ENCODE measurements at places on chromosomes 6 and 20. TPM values are rescaled to one million over a fixed set of nuclear protein-coding genes. Genes with fewer than 3 reads are reported as not detected.

- H3K27me3 ChIP-seq, result no peaks in the 10 kb centered on the region
- DNase-seq, result no peak
- H3K27ac ChIP-seq, result no peak overlapping the region
- no peaks in the 10 kb centered on the region for H3K36me3 ChIP-seq
- no peak overlapping the region for H3K4me3 ChIP-seq
These were observed 38.5 kb upstream of the OGFRL1 start for GRCh38 chr6:71250099-71250602.

GRCh38 chr20:59006167-59006863 is 739 bp downstream of the CTSZ start:
- H3K4me3 ChIP-seq, result peak overlapping the region; percentile 33
- peaks cover 18% of the 10 kb centered on the region for H3K4me1 ChIP-seq

DNA sequence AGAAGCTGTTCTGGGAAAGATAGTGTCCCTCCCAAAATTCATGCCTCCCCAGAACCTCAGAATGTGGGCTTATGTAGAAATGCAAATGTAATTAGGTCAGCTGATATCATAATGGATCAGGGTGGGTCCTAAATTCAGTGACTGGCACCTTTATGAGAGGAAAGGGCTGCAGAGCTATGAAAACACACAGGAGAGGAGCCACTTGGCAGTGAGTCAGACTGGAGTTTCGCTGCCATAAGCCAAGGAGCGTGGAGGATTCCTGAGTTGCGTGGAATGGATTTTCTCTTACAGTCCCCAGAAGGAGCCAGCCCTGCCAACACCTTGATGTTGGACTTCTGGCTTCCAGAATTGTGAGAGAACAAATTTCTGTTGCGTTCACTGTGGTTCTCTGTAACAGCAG is 249.8 kb upstream of the PMEPA1 start:
- H3K36me3 ChIP-seq, result no peaks in the 10 kb centered on the region
- DNase-seq, result no peak
- no peaks in the 10 kb centered on the region for H3K4me1 ChIP-seq
- no peaks in the 10 kb centered on the region for H3K27me3 ChIP-seq

- no peaks in the 10 kb centered on the region for H3K4me1 ChIP-seq
- H3K27me3 ChIP-seq, result no peaks in the 10 kb centered on the region
- no peaks in the 10 kb centered on the region for H3K36me3 ChIP-seq
These were observed 40.0 kb downstream of the EFCAB8 start for GRCh38 chr20:32898729-32899128.

GRCh38 chr6:168778201-168778600 is 337.2 kb downstream of the SMOC2 start:
- H3K36me3 ChIP-seq, result no peaks in the 10 kb centered on the region
- H3K27ac ChIP-seq, result no peak overlapping the region
- no peak for DNase-seq
- H3K4me3 ChIP-seq, result no peak overlapping the region
- no peaks in the 10 kb centered on the region for H3K27me3 ChIP-seq

GRCh38 chr20:62059401-62059800 is 6.3 kb downstream of the TAF4 start:
- DNase-seq, result no peak
- H3K27ac ChIP-seq, result no peak overlapping the region
- peaks cover 32% of the 10 kb centered on the region for H3K4me1 ChIP-seq
- peaks cover 16% of the 10 kb centered on the region for H3K36me3 ChIP-seq

DNA sequence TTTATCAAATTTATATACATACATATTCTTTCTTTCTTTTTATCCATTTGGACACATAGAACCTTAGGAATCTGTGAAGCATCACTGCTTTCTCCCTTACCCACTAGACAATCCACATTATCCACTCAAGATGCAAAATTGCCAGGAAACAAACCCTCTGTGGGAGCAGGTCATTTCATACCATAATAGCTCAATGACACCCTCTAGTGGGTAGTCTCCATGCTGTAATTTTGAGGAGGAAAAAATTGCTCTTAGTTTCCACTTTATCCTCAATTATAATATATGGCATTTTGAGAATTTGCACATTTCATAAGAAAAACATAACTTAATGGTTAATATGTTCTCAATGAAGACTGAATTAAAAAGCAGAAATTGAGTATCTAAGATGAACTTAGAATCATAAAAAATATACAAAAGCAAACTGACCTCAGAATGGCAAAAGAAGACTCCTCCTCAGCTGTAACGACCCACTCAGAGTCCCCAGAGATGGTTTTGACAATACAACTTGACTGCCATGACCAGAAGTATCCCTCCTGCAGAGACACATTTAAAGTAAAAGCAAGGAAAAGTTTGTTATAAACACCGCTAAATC is 164.1 kb downstream of the FRK start:
- no peaks in the 10 kb centered on the region for H3K27me3 ChIP-seq
- peak; percentile 5 for DNase-seq
- H3K27ac ChIP-seq, result no peak overlapping the region
- no peaks in the 10 kb centered on the region for H3K36me3 ChIP-seq
- H3K4me3 ChIP-seq, result no peak overlapping the region

- H3K4me1 ChIP-seq, result no peaks in the 10 kb centered on the region
- no peaks in the 10 kb centered on the region for H3K36me3 ChIP-seq
- no peaks in the 10 kb centered on the region for H3K27me3 ChIP-seq
- DNase-seq, result no peak
- no peak overlapping the region for H3K4me3 ChIP-seq
These were observed 4.6 kb downstream of the GOPC start for GRCh38 chr6:117597755-117598154.

DNA sequence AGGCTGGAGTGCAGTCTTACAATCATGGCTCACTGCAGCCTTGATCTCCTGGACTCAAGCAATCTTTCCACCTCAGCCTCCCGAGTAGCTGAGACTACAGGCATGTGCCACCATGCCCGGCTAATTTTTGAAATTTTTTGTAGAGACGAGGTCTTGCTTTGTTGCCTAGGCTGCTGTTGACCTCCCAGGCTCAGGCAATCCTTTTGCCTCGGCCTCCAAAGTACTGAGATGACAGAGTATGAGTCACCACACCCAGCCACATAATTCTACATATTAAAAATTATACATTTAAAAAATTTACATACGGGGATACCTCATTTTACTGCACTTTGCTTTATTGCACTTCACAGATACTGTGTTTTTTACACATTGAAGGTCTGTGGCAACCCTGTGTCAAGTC is 115.1 kb downstream of the MAN1A1 start:
- no peaks in the 10 kb centered on the region for H3K36me3 ChIP-seq
- H3K4me1 ChIP-seq, result no peaks in the 10 kb centered on the region
- no peaks in the 10 kb centered on the region for H3K27me3 ChIP-seq
- no peak overlapping the region for H3K4me3 ChIP-seq
- H3K27ac ChIP-seq, result no peak overlapping the region

DNA sequence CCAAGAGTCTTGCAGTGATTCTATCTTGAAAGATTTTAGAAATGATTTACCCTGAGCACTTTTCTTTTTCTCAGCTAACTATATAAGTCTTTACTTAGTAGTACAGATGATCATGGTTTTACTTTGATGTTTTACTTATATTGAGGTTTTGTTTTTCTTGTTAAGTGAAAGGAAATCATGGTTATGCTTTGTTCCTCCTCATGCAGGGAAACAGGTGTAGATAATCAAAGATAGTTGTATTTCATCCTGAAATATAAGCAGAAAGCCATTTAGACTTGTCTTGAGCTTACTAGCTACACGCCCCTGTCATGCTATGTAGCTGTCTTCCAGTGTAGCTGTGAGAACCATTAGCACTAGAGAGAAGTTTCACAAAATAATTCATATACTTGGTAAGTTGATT is 113.9 kb downstream of the HIVEP1 start:
- no peaks in the 10 kb centered on the region for H3K27me3 ChIP-seq
- H3K36me3 ChIP-seq, result peaks cover 26% of the 10 kb centered on the region
- no peak for DNase-seq
- no peak overlapping the region for H3K4me3 ChIP-seq
- H3K4me1 ChIP-seq, result peaks cover 7% of the 10 kb centered on the region
- H3K27ac ChIP-seq, result no peak overlapping the region

DNA sequence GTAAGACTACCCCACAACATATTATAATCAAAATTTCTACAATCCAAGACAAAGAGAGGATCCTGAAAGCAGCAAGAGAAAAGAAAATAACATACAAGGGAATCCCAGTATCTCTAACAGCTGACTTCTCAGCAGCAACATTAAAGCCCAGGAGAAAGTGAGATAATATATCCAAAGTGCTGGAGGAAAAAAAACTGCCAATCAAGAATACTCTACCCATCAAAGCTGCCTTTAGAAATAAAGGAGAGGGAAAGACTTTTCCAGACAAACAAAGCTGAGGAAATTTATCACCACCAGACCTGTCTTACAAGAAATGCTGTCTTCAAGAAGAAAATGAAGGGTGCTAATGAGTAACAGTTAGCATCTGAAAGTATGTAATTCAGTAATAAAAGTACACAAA is 43.3 kb upstream of the IRAK1BP1 start:
- H3K27me3 ChIP-seq, result no peaks in the 10 kb centered on the region
- no peak overlapping the region for H3K4me3 ChIP-seq

DNA sequence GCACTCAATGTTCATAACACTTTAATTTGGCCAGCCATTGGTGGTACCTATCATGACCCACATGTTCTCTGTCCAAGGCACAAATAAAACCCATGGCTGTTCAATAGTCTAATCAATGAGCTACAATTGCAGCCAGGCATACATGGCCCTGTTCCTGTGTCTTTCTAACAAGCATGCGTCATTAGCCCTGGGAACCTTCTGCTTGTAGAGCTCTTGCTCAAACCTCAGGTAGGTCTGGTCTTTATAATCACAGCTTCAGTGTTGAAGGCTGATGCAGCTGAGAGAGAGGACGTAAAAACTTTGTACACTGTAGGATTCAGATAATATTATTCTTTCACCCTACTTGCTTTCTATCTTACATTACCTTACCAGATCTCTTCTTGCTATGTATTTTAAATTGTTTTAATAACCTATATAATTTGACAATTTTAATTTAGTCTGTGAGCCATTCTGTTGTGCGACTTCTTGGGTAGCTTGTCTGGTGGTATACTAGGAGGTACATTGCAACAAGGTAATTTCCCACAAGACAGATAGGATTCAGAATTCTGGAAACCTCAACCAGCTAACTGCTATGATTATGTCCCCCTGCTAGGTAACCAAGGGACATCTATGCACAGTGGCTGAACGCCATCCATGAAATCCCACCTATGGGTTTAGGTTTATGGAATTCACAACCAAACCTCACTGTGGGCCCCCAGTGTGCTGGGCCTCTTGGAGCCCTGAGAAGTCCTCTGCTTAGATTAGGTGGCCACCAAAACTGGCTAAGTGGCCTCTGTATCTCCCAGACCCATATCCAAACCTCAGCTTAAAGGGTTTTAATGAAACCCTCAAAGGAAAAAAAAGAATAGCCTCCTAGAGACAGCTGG is 55.4 kb upstream of the RIPOR2 start:
- H3K36me3 ChIP-seq, result peaks cover 5% of the 10 kb centered on the region
- no peak overlapping the region for H3K4me3 ChIP-seq
- peak overlapping the region; percentile 31 for H3K27ac ChIP-seq
- DNase-seq, result no peak
- peaks cover 3% of the 10 kb centered on the region for H3K4me1 ChIP-seq
- H3K27me3 ChIP-seq, result no peaks in the 10 kb centered on the region

DNA sequence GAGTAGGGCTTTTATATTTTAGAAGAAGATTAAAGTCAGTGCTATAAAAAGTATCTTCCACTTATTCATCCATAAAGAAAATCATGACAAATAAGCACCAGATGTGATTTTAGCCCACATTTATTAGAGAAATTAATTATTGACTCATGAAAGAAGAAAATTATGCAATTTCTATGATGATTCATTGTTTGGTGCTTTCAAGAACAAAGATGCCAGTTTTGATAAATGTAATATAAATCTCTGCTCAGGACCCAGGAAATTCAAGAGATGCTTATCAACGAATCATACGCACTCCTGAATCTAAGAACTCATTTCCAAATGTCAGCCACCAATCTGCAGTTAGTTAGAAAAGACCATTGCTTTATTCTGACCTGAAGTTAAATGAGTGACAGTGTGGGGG is 211.4 kb downstream of the ARHGAP18 start:
- peaks cover 4% of the 10 kb centered on the region for H3K4me1 ChIP-seq
- H3K36me3 ChIP-seq, result no peaks in the 10 kb centered on the region
- no peak overlapping the region for H3K27ac ChIP-seq
- DNase-seq, result no peak
- no peaks in the 10 kb centered on the region for H3K27me3 ChIP-seq

DNA sequence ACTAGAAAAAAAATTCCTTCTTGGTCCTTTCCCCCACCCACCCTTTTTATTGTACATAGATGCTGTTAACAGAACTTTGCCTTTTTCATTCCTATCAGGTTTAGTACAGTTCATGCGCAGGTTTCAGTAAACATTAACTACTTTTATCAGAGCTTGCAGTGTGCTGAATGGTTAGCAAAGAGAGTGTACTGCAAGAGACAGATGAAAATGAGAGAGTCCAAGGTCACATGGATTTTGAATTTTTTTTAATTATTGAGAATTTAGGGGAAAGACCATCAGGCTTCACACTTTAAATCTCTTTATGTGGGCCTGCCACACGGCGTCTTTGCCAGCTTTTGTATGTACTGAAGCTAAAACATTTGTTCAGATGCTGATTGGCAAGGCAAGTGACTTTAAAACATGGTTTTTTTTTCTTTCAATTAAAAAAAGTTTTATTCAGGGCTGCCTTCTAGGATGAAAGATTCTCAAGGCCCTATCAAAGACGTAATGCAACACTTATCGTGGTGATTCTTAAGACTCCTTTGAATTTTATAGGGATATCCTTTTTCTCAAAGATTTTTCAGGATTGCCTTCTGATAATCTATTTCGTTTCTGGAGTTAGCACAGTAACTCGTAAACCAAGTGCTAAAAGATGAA is 32.2 kb downstream of the RREB1 start:
- peaks cover 48% of the 10 kb centered on the region for H3K4me1 ChIP-seq
- no peak overlapping the region for H3K27ac ChIP-seq
- DNase-seq, result no peak
- no peak overlapping the region for H3K4me3 ChIP-seq
- peaks cover 3% of the 10 kb centered on the region for H3K36me3 ChIP-seq
- H3K27me3 ChIP-seq, result no peaks in the 10 kb centered on the region

GRCh38 chr20:53017206-53017605 is 45.0 kb downstream of the TSHZ2 start:
- H3K4me3 ChIP-seq, result no peak overlapping the region
- no peaks in the 10 kb centered on the region for H3K36me3 ChIP-seq
- H3K27ac ChIP-seq, result no peak overlapping the region
- no peak for DNase-seq
- H3K4me1 ChIP-seq, result no peaks in the 10 kb centered on the region

- H3K36me3 ChIP-seq, result no peaks in the 10 kb centered on the region
- no peak for DNase-seq
- H3K4me3 ChIP-seq, result no peak overlapping the region
- H3K27me3 ChIP-seq, result no peaks in the 10 kb centered on the region
These were observed 17.1 kb downstream of the GSTA2 start for GRCh38 chr6:52746213-52746612.

VNN1 gene
- 0.33 TPM for total RNA-seq

RIPPLY2 gene
- 0.28 TPM for total RNA-seq

SYNDIG1 gene
- total RNA-seq, result 3.2 TPM

TRIM40 gene
- 0.09 TPM for total RNA-seq

CALHM4 gene
- not detected for total RNA-seq

PAK5 gene
- total RNA-seq, result 0.19 TPM

CD93 gene
- 19.8 TPM for total RNA-seq

NKAIN2 gene
- 2.4 TPM for total RNA-seq

MC3R gene
- not detected for total RNA-seq

All from thymus (tissue), 14 donors.